Left hindlimb (tissue), 1 donor: ENCODE measurements at places on chromosomes 5 and 9.
A peak's percentile ranks its signal among the peaks of the same experiment; 100 is the strongest.

GRCh38 chr9:19989213-19989612 is 200.4 kb upstream of the SLC24A2 start:
- DNase-seq, result no peak

- DNase-seq, result no peak
Measured at GRCh38 chr9:627336-627970, 214.0 kb upstream of the DMRT1 start.

DNA sequence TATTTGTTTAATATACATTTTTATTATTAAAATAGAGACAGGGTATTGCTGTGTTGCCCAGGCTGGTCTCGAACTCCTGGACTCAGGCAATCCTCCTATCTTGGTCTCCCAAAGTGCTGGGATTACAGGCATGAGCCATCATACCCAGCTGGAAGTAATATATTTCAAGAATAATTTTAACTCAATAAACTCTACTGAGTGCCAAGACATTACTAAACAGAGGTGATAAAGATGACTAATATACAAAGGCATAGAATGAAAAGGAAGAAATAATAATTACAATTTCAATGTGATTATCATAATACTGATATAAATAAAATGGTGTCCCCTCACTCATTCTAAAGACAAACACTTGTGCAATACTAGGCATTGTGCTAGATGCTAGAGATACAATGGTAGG is 13.9 kb downstream of the GOLPH3 start:
- no peak for DNase-seq

DNA sequence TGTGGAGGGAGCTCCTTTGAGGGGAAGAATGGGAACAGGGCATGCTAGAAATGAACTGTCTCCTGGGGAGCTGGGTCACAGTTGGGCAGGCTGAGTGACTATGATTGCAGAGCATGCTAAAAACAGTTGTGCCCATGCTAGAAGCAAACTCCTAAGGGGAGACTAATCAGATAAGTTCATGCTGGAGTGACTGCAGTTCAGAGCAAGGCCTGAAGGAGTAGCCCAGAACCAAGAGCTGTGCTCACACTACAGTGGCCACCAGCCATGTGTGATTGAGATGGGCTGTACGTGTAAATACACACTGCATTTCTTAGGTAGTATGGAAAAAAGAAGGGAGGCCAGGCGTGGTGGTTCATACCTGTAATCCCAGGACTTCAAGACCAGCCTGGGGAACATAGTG is 10.3 kb upstream of the AK1 start:
- DNase-seq, result peak; percentile 4

DNA sequence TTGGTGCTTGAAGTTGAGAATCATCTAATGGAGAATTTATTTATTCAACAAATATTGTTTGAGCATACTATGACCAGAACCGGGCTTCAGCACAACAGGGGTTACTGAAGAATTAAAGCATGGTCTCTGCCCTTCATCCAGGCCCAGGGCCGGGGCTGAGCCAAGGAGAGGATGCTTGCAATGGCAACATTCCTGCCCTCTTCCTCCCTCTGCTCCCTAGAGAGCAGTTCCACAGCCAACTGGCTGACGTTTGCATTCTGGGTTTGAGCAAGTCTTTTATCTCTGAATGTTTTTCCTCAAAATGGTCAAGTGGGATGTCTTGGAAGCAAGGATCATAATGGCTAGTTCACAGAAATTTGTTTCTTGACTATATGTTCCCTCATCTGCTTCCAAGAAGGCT is 80.7 kb downstream of the GLDC start:
- peak; percentile 48 for DNase-seq

GRCh38 chr5:133017964-133018363 is 8.4 kb downstream of the ZCCHC10 start:
- no peak for DNase-seq

DNA sequence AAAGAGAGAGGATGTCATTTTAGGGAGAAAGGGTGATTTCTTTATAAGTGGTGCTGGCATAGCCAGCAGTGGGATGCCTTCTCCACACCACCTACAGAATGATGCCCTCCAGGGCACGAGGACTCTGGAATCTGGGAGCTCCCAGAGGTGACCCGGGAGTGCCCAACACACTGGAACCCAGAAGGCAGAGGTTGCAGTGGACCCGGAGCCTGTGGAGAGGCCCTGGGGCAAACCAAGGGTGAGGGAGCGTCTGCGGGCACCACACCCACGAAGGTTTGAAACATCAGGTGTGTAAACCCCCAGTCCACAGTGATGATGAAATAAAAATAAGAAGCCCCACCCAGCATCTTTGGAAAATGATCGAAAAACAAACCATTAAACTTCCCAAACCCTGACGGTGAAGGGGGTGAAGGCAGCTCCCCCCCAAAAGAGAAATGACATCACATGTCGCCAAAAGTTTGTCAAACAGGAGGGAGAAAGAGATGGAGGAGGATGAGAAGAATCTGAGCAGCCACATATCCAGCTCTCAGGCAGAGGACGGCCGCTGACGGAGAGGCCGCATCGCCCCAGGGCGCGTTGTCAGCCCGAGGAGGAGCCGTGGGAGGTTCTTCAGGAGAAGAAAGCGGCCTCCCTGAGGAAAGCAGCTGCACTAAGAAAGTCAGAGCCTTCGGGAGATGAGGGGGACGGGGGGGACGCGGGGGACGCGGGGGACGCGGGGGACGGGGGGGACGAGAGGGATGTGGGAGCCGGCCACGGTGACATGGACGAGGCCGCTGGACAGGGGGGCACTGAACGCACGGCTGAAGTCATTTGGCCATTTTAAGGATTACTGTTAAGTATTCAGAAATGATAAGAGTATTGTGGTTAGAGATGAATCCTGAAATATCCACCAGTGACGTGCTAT is 43.1 kb upstream of the NSMF start:
- DNase-seq, result no peak

GRCh38 chr5:97968346-97968745 is 785.3 kb upstream of the RIOK2 start:
- DNase-seq, result no peak

- DNase-seq, result peak; percentile 61
Measured at GRCh38 chr5:180830253-180831138, 27.9 kb upstream of the MGAT1 start.

- DNase-seq, result no peak
Measured at GRCh38 chr5:169906745-169907649, 73.3 kb downstream of the INSYN2B start.

DNA sequence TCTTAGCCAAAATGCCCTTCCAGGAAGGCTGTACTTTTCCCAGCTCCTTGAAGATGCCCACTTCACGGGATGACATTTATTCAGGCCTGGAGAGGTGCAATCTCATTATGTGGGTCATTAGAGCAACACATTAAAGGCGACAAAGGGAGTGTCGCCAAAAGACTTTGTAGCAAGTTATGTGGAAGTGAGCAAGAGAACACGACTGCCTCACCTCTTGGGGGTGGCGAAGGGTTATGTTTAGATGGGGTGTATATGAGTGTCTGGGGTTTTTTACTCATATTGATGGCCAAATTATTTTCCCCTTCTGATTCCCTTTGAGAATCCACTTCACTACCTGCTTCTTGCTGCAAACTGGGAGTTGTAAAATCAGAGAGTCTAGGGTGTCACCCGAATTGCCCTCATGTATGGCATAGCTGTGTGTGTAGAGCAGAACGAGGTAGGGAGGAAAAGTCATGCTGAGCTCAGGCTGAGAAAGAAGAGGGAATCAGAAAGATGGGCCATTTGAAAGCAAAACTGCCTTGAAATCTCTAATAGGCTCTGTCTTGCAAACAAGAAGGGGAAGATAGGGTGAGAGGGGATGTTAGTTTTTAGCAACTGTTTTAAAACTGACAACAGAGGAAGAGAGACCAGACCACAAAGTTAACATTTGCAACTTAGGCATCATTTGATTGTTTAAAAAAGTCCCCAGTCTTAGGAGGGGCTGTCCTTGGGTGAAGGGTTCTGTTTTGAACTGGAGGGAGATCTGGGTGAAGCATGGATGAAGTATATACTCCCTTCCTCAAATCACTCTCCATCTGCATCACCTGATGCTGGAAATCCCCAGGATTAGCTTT is 97.1 kb upstream of the IL12B start:
- no peak for DNase-seq
